ENCODE measurements at places on chromosomes 4 and X.

- no peak for DNase-seq
Observed at GRCh38 chrX:133818019-133818418, 167.4 kb downstream of the GPC3 start.

DNA sequence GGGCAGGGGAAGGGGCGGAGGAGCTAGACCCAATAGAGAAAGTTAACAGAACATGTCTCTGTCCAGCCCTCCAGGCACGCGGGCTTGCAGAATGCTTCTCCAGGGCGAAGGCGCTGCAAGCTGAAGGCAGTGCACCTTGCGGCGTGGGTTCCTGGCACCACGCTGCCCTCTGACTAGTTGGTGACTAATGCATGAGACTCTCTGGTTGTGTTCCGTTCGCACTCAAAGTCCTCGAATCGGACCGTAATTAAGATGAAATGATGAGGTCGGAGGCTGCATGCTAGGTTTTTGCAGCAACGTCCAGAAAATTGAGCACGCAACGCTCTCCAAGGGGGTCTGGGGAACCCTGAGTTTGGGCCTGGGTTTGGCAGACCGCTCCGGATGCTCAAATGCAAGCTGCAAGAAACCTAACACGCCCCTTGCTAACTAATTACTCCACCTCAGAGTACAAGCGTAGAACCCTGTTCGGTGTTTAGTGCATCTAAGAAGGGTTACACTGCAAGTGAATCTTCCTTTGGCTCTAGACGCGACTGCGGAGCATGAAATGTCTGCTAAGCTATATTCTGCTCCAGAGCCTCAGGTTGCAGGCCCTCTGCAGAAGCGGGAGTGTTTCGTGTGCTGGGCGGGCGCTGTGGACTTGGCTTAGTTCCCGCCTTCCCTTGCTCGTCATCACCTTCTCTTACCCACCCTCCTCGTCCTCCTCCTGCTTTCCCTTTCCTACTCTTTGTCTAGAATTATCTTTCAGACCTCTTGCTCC lies 57.1 kb upstream of the NKAP start:
- DNase-seq: no peak

- peak; percentile 80 for DNase-seq
Observed at GRCh38 chr4:142404191-142404611, 441.9 kb downstream of the INPP4B start.

DNA sequence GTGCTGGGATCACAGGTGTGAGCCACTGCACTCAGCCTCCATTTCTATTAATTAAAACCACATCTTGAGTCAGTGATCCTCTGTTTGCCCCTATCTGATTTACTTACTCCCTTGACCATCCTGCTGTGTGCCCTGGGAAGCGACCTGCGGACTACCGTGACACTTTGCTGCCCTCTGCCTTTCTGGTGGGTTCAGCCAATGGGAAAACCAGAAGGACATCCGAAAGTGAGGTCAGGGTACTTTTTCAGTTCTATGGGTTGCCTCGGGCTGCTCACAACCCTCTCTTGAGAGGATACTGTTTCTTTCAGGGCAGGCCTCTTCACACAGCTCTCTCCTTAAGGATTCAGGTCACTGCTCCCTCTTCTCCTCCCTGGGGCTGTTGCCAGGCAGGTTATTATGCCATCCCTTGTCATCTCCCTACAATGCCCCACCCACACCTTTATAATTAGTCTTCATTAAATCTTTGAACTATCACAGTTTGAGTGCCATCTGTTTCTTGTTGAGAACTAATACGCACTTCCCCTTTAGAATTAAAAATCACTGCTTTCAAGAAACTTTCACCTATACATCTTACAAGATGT lies 21.4 kb downstream of the PLAC8 start:
- DNase-seq: no peak

DNA sequence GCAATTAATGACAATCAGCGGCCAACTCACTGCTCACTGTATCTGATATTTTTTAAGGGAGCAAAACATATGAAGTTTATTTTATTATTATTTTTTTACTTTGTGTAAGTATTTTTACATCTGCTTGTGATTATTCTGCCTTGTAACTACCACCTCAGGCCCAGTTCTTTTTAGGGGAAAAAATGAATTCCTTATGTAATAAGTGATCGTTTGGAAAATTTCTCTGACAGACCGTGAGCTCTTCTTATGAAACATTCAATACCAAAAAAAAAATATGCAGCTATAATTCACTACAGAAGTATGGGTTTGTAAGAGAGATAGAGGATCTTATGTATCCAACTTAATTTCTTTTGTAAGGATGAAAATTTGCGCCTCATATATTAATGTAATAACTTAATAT lies 33.5 kb upstream of the STOX2 start:
- no peak for DNase-seq

GRCh38 chrX:47313056-47313455 lies 57.3 kb upstream of the ZNF157 start:
- no peak for DNase-seq

DNA sequence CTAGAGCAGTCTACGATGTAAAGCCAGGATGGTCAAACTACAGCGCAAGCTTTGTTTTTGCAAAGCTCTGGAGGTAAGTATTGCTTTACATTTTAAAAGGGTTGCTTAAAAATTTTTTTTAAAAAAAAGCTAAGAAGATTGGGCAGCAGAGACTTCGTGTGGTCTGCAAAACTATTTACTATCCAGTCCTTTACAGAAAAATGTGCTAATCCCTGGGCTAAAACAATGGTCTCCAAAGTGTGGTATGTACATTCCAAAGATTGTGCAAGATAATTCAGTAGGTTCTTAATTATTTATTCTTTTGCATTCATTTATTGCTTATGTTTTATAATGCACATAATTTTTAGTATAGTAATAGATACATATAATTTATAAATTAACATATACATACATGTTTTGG lies 113.2 kb downstream of the MFAP3L start:
- DNase-seq: no peak

DNA sequence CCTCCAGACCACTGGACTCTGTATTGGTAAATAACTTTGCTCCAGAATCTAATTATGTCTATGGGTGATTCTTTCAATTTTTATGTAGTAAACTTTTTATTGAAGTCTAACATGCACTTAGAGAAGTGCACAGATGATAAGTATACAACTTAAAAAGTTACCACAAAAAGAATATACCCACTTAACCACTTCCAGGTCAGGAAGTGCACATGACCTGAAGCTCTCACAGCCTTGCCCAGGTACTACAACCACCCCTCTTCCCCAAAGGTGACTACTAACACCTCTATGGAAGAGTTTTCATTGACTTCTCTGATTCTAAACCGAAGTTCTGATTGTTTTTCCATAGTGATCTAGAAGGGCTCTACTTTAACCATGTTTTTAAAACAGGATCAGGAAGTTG lies 43.6 kb upstream of the SPRY1 start:
- DNase-seq: no peak

- DNase-seq: no peak
Observed at GRCh38 chr4:24434241-24434640, 150.1 kb downstream of the DHX15 start.

GRCh38 chr4:48275686-48276085 lies 6.0 kb upstream of the TEC start:
- DNase-seq: no peak

DNA sequence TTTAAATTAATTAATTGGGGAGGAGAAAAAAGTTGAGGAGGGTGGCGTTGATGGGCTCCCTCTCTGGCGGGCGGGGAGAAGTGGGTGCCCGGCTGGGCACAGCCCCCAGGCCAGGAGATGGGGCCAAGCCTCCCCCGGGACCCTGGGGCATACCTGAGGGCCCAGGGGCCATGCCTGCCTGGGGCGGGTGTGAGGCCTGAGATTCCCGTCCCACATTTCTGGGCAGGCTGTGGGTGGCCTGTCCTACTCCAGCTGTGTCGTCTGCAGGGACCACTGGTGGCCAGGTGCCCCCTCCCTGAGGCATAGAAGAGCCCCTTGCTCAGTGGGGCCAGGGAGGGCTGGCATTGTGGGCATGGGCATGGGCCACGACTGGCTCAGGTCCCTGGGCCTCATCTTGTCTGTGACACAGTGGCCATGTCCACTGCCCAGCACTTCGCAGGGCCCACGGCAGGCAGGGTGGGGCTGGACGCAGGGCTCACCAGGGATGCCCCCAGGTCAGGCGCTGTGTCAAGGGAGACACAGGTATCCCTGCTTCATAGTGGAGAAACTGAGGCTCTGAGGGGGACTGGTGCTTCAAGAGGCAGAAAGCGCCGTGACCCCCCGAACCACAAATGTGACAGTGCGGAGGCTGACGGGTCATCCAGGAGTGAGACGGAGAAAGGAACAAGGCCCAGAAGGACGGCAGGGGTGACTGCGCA lies 60.1 kb downstream of the FAM53A start:
- DNase-seq: no peak

- peak; percentile 25 for DNase-seq
Observed at GRCh38 chr4:145679520-145679919, 426 bp upstream of the C4orf51 start.

GRCh38 chr4:153152501-153153338 lies 51.5 kb upstream of the TRIM2 start:
- DNase-seq: peak; percentile 45

- DNase-seq: no peak
Observed at GRCh38 chr4:55170462-55170861, 45.1 kb upstream of the KDR start.

DNA sequence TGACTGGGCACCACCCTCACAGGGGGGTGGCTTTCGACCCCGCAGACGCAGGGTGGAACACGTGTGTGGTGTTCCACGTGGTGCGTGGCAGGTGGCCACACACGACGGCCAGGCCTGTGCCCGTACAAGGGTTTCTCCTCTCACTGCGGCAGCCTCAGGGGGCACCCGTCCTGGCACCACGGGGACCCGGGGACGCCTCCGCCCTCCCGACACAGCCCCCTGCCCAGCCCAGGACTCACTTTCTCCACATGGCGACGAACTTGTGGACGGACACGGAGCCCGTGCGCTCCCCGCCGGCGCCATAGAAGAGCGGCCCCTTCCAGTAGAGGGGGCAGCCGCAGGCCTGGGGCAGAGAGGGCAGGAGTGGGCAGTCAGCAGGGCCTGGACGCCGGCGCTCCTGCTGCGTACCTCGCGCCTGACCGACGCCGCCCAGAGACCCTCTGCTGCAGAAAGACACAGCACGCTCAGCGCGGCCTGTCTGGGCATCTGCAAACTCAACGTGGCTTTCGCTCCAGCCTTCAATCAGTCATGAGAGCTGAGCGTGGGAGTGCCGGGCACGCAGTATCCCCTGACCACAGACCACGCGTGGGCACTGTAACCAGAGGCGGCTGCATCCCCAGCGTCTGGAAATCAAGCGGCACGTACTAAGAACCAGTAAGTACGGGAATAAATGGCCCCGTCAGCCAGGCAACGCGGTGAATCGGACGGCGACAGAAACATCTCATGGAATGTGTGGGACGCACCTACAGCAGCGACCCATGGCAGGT lies 28.9 kb upstream of the GTPBP6 start:
- no peak for DNase-seq

GRCh38 chrX:153397256-153397960 lies 3.7 kb downstream of the PNMA6E start:
- no peak for DNase-seq

- DNase-seq: peak; percentile 91
Observed at GRCh38 chrX:141176586-141177451, at the start of gene LDOC1. TSS of gene LDOC1 (minus strand) at chrX:141177129. CDS start at chrX:141177021, 108 bp downstream.

DNA sequence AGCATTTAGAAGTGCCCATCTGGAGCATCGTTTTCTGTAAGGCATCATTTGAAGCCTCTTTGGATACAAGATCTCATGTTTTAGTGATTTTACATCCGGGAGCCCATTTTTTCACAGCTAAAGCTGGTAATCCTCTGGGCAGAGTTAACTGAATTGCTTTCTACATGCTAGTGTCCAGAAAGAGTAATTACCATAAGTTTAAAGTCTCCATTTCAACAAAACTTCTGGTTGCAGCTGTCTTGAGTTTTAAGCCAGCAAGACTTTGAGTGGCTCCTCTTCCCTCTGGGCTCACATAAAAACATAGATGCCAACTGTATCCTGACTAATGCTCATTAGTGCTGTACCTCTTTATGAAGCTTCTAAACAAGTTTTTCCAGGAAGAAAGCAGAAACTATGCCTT lies 65.4 kb downstream of the GPRIN3 start:
- no peak for DNase-seq

DNA sequence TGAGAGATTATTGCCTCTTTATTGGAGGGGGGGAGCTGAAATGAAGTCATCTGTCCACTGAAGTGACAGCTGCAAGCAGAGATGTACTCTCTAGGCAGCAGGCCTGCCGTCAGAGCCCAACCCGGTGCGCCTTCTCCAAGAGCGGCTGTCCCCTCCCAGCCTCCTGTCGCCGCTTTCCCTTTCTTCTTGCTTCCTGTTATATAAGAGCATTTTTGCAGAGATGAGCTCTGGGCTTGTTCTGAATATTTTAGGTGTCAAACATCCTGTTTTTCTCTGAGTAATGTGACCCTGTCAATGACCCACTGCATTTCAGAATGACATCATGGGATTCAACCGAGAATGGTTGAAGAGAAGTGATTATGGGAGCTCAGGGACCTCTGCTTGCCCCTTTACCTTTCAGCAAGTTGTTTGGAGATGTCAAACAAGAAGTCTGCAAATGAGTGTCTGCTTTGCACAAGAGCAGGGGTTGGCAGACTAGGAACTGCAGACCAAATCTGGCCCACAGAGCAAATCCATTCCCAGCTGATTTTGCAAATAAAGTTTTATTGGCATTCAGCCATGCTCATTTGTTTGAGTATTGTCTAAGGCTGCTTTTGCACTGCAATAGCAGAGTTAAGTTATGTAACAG lies 79.9 kb downstream of the SLC9A6 start:
- peak; percentile 80 for DNase-seq

GRCh38 chr4:108519208-108519833 lies 101.1 kb upstream of the RPL34 start:
- no peak for DNase-seq

DNA sequence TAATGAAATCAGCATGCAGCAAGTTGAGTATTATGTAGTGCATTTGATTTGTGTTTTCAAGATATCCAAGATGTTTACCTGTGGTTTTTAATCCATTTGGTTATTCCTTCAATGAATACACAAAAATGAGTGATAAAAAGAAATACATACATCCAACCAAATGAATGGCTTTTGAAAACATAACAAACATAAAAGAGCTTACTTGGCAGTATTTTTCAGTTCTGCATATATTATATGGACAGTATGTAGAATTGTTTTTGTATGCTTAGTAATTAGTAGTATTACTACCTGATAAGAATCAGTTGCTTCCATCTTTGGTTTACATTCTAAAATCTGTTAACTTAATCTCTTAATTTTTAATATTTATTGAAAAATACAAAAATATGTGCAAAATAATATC lies 908.9 kb upstream of the AGA start:
- DNase-seq: no peak

DNA sequence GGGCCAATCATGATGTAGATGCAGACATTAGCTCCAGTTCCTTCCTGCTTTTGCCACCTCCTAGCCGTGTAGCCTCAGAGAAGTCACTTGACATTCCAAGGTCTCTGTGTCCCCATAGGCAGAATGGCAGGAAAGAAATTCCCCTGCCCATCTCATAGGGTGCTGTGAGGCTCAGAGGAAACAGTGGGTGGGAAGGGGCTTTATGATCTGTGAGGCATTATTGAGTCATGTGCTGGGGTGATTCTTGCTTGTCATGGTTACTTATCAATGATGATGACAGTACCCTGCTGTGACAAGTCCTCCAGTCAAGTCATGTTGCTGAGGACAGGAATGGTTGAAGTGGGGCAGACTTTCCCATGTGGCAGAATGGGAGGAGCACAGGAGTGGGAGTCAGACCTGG lies 63.7 kb downstream of the MSX1 start:
- DNase-seq: no peak
